ENCODE measurements at places on chromosomes 1 and 21.

DNA sequence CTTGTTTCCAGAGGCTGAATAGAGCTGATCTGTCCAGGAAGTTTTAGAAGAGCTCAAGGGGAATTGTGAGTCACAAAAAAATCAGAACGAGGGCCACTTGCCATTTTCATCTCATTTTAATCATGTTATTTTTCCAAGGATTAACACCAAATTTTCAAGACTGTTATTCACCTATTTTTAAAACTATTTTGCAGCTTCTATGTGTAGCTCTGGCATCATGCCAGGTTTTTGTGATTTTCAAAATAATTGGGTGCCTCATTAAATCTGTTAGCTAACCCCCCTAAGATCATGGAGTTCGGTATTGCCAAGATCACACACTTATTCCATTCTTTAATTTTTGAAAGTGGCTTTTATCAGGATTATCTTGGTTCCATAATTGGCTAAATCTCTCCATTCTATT is 90.9 kb downstream of the RGS7 start:
- DNase-seq: no peak

GRCh38 chr1:9449110-9449627 is 90.1 kb upstream of the SLC25A33 start:
- DNase-seq: no peak

DNA sequence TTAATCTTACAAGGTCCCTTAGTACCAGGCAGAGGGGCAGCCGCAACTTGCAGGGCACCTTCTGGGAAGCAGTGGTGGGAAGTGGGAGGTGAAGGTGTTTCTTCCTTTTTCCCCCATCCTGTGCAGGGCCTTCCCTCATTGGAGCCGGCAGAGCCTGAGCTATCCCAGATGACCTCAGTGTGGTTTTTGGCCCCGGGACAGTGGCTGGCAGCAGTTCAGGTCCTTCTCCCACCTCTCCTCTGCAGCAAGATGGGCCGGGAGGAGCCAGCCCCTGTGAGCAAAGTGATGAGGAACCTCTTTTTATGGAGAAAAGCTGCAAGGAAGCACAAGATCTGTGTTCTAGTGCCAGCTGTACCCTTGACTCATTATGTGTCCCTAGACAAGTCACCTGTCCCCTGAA is 6.8 kb downstream of the PFKFB2 start:
- DNase-seq: no peak

- no peak for DNase-seq
Observed at GRCh38 chr1:41662765-41663437, 178.4 kb upstream of the EDN2 start.

DNA sequence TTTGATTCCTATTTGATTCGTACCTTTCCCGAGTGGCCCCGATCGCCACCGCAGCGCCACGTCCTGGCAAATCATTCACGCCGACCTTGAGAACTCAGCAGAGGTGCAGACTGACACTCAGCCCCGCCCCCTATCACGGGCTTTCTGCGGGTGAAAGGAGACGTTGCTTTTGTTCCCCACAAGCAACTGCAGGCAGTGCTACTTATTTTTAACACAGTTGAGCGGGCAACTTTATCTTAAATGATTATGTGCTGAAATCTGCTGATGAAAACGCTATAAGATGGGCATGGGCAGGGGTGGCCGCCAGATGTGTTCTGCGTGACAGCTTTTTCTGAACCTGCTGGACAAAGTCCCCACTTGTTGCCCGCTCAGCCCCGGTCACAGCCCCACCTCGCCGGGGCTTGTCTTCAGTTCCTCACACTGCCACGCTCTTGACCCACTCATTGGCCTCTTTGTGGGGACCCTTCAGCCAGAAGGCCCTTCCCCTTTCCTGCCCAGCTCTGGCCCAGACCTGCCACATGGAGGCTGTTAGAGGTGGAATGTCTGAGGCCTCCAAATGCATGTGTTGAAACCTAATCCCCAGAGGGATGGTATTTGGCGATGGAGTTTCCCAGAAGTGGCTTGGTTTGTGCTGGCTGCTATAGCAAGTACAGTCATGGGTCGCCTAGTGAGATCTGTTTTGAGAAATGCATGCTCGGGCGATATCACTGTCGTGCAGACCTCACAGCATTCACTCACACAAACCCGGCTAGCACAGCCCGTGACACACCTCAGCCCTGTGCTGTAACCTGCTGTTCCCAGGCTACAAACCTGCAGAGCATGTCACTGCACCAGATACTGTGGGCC is 15.7 kb upstream of the PDXK start:
- no peak for DNase-seq

GRCh38 chr21:17257784-17258183 is 255.1 kb upstream of the CXADR start:
- no peak for DNase-seq

- DNase-seq: peak; percentile 85
Observed at GRCh38 chr1:226643177-226643576, 94.6 kb downstream of the STUM start.

- no peak for DNase-seq
Observed at GRCh38 chr1:171600862-171601261, 21.2 kb upstream of the MYOCOS start.

DNA sequence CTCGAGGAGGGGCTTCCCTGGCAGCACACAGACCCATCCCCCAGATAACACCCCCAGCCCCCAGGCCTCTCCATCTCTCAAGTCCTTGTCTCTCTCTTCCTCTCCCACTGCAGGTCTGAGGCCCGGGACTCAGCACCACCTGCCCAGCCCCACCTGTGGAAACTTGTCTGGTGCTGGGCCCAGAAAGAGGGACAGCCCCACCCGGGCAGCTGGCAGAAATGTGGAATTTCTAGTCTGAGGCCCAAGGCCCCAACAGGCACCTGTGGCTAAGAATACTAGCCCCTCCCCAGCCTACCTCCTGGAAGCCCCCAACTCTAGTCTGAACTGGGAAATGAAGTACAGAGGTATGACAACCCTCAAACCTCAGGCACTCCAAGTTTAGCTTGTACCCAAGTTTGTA is 15.4 kb downstream of the TTC39A start:
- no peak for DNase-seq

DNA sequence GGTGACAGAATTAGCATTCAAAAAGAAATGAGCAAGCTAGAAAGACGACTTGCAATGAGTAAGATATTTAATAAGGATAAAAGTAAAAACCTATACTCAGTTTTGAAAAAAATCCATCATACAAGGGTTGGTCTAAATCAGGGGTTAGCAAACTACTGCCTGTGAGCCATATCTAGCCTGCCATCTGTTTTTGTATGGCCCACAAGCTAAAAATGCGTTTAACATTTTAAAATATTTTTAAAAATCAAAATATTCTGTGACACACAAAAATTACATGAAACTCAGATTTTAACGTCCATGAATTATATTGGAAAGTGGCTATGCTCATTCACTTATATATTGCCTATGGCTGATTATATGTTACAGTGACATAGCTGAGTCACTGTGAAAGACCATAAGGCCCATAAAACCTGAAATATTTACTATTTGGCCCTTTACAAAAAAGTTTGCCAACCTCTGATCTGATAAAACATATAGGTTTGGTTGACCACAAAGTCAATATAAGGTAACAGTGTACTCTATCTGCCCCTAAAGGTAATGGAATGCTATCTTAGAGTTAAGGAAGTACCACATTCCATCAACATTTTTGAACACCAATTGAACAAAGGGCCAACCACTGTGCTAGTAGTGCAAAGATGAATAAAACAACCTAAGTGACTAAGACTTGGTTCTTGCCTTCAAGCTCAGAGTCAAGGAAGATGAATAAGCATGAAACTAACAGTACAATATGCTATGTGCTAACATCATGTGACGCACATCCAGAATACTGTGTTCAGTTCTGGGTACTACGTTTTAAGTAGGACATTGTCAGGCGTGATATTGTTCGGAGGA is 3.2 kb downstream of the IFT25 start:
- DNase-seq: no peak

- DNase-seq: no peak
Observed at GRCh38 chr1:97726386-97726785, 194.4 kb downstream of the DPYD start.

DNA sequence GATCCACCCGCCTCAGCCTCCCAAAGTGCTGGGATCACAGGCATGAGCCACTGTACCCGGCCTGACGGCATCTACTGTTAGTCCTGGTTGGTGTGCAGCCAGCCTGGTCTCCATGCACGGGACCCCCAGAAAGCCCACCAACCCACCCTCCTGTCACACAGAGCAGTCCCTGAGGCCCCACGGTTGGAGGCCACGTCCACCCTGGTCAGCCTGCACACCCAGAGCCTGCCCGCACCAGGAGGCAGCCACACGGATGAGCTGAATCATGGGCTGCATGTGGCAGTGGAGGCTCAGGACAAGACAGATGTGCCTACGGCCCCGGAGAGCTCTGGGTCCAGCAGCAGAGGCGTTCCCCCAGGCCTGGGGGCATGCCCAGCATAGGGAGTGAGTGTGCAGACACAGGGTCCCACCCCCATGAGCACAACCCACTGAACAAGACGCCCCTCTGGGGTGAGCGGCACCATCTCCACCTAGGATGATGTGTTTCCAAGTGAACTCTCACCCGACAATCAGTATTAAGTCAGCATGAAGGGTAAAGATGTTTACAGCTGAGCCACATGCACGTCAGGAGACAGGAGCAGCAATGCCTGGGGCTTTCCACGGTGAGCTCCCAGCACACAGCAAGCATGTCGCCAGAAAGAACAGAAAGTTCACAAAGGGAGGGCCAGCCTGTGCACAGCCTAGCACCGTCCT is 102.1 kb downstream of the WDR4 start:
- DNase-seq: no peak

DNA sequence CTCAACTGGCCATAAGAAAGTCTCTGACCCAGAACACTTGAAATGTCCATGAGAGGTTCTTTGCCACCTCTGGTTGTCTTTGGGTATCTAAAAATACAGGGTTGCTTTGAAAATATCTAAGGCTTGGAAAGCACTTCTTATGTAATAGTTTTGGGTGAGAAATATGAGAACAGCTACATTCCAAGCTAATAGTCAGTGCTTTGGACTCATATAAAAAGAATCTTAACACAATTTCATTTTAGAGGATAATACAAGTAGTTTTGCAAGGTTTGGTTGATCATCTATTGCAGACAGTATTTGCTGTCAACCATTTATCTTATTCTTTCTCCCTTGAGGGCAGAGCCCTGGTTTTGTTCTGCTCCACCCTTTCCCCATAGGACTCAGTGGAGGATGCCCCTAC is 207.5 kb downstream of the KCNK2 start:
- DNase-seq: no peak

DNA sequence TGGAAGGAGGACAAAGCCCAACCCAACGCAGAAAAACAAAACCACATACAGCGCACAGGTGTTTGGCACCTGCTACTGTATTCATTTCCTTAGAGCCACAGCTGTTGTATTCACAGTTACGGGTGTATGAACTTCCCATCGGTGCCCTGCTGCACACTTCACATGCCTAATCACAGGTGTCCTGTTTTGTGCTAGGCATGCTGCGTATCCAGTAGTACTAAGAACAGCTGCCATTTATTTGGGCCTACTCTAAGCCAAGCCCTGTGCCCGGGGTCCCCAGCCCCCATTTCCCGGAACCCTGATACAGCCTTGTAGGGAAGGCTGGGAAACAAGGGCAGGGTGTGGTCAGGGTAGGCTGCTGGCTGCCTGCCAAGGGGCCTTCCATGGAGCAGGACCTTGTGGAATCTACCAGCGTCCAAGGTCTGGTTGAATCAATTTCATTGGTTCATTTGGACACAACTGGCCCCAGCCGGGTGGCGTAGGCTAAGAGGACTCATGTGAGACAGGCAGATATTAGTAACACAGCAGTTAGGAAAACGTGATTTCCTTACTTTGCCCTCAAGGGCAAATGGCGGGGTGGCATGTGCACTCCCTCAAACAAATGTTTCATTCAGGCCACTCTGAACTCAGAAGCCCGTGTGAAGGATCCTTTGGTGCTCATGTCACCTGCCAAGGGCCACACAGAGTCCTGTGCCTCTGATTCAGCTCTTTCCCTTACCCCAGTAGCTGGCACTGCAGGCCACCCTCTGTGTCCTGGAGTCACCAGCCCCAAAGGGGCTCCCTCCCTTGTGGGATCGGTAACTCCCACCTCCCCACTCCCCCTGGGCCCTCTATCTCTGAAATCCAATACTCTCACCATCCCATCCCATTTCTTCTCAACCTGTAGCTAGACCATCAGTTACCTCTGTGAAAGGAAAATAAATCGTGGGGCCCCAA is 986 bp upstream of the RNF186 start:
- DNase-seq: no peak

- no peak for DNase-seq
Observed at GRCh38 chr21:28496517-28496916, 496.2 kb downstream of the LTN1 start.

DNA sequence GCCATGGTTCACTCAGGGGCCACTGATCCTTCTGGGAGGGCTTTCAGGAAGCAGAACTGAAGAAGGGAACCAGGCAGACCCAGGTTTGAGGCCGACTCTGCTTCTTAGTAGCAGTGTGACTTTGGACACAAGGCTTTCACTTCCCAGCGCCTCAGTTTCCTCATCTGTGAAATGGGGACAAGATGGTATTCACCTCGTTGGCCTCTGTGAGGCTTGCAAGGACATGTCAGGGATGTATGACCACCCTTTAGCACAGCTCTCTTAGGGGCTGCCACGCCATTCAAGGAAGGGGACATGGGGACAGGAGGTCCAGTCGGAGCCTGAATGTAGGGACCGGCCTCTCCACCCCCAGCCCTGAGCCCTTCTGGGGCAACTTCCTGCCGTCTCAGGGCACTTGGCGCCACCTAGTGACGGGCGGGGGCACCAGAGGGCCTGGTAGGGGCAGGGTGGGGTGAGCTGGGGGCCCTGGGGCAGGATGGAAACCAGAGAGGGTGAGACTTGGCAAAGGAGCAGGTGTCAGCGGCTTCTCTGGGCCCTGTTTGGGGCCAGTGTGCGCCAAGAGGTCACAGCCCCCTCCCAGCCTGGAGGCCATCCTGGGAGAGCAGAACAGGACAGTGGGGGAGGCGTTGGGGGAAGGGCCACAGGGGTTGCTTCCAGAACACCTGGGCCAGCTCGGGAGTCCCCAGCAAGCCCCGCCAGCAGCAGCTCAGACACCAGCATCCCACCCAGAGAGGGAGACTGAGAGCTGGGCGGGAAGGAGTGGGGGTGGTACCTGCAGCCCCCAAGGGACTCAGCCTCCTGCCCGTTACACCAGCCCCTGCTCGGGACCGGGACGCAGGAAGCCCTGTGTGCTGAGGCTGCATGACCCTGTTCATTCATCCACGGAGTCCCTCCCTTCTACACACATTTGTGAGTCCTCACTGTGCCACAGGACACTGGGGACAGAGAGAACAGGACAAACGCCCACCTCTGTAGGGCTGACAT is 102.5 kb upstream of the TARDBP start:
- peak; percentile 83 for DNase-seq

Data from GM13977 (cell line).